ENCODE measurements at places on chromosomes 3 and 15.
A peak's percentile ranks its signal among the peaks of the same experiment; 100 is the strongest.

DNA sequence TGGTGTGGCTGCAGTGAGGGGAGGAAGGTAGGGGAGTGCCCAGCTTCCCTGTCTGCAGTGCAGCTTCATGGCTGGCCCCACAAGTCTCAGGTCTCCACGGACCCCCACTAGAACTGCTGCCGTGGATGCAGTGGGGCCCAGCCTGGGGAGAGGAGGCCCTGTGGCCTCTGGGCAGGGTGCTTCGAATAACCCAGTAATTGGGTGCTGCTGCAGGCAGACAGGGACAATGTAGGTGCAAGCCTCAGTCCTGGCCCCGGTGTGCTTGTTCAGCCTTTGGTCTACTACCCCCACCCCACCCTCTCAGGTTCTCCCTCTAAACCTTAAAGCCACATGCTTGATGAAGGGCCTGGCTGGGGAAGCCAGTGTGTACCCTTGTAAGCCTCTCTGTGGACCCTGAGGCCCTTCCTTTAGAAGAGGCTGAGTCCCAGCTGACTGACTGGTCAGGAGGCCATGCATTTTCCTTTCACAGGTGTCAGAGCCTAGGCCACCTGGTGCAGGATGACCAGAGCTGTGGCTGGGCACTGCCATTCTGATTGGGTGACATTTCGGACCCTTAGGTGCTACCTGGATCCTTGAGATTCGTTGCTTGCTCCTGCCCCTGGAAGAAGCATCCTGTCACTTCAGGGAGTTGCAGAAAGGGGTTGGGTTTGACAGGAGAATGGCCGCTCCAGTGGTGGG lies 21.1 kb upstream of the EXOG start:
- no peak for DNase-seq

DNA sequence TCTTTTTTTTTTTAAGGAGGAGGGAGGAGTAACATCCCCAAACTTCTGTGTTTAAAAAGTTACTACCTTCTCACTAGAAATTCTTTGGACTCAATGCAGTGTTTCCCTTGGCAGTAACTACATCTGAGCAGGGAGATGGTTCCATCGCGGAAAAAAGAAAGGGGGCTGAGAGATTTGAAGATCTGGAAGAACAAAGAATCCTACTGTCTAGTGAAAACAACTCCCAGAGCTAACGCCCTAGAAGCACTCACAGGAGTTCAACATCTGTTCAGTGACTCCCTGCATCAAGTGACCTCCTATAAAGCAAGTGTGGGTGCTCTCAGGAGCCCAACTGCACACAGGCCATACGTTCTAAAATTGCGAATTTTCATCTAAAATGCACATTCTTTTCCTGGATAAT lies 66.8 kb upstream of the PXYLP1 start:
- no peak for DNase-seq

- no peak for DNase-seq
Measured at GRCh38 chr3:127464642-127465041, 125.9 kb downstream of the TPRA1 start.

DNA sequence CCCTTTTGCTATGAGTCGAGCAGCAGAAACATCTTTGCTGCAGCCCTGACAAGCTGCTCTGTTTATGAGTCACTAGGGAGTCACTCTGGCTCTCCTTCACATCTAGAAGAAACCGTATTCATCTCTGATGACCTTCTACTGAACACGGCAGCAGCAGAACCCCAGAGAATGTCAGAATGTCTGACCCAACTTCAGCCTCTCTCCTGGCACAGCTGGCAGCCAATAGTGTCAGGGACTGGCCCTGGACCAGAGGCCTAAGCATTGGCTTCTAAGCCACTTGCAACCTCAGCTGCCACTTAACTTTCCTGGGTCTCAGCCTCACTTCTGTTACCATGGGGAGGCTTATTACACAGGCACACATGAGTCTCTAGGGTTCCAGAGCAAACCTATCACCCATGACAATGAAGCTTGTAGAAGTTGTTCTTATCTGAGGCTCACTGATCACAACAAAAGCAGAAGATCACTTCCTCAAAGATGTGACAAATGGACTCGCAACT lies 184.1 kb upstream of the TLE3 start:
- no peak for DNase-seq

- DNase-seq: no peak
Measured at GRCh38 chr3:38226273-38226672, 39.3 kb upstream of the SLC22A13 start.

DNA sequence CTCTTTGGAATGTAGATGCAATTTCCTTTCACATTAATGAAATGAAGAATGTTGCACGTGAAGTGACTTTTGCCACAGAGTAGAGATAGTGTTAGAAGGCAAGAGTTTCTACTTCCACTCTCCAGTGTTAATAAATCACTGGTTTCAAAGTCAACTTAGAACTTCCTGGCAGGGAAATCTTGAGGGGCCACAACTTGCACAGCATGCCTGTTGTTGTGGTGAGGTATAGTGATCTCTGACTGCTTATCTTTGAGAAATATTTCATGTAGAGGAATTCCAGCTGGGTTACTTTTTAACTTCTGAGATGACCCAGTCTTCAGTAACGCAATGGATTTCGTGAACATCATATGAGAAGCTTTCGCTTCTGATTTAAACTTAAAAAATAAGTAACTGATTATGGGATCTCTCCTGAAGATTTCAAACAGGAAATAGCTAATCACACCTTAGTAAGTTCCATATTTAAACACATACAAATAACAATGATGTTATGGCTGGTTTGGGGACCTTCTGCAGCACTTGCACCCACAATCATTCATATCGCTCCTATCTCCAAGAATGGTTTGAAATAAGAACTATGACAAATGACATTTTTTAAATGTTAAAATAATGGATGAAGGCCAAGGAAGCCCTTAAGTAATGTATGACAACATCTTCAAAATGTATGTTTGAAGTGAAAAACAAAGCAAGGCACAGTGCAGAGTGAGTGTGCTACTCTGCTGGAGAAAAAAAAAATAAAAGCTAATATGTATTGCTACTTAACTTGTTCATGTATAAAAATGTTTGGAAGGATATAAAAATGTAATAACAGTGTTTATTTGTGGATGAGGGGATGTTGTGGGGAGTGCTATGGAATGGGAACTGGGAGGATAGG lies 726.5 kb upstream of the NECTIN3 start:
- DNase-seq: no peak

GRCh38 chr3:134430950-134431445 lies 54.8 kb downstream of the ANAPC13 start:
- DNase-seq: peak; percentile 38

- DNase-seq: no peak
Measured at GRCh38 chr15:51853998-51854397, 24.5 kb downstream of the TMOD3 start.

DNA sequence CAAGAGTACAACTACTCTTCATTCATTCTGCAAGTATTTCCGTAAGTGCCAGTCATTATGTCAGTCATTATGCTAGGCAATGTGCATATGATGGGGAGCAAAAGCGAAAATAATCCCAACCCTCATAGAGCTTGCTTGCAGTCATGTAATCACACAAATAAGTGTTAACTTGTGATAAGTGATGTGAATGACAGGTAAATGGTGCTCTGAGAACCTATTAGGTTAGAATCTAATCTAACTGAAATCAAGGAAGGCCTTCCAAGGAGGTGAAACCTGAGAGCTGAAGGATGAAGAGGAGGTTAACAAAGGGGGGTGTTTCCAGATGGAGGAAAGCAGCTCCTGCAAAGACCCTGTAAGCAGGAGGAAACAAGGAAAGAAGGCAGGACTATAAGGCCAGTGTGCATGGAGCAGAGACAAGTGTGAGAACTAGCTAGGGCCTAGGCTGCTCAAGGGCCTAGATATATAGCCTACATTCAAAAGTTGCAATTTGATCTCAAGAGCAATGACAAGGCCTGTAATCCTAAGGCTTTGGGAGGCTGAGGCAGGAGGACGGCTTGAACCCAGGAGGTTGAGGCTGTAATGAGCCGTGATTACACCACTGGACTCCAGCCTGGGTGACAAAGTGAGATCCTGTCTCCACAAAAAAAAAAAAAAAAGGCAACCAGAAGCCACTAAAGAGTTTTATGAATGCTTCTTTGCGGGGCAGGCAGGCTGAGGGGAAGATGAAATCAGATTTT lies 5.3 kb downstream of the PTPN9 start:
- no peak for DNase-seq

DNA sequence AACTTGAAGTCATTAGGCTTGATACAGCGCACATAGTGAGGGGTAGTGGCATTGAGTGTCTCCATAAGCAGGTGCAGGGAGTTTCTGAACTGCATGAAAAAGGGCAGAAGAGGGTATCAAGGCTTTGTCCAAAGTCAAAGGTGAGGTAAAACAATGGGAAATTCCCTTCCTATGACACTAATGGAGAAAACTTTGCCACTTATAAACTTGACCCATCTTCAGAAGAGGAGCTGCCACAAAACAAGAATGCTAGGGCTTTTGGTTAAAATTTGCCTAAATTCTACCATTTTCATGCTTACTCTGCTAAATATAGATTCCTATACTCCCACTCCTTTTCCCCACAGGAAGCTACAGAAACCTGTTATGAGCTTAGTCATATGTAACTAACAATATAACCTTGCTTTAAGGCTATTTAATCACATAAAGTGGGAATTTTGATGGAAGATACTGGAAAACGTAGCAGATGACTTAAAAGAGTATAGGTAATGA lies 87.5 kb upstream of the MYO5C start:
- no peak for DNase-seq

DNA sequence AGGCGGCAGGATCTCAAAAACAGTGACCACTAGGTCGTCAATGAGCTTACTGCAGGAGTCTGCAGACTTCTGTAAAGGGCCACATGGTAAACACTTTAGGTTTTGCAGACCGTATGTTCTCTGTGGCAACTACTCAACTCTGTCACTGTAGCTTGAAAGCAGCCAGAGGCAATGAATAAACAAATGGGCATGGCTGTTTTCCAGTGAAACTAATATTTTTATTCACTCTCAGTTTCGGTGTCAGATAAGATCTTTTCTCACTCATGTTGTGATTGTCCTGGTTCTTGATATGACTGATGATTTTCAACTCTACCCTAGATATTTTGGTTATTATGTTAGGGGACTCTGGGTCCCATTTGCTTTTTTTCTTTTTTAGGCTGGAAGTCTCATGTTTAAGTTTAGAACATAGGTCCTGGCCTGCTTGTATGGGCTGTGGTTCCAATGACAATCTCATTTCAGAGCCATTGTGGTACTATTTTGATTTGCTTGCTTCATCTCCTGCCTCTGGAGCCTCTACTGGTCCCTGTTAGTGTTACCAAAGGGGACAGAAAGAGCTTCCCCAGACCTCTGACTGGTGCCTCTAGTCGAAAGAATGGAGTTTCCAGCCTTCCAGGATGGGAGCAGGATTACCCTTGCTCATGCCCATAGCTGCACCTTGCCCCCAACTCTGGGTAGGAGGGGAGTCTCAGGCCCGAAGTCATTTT lies 222.0 kb downstream of the STT3B start:
- no peak for DNase-seq

DNA sequence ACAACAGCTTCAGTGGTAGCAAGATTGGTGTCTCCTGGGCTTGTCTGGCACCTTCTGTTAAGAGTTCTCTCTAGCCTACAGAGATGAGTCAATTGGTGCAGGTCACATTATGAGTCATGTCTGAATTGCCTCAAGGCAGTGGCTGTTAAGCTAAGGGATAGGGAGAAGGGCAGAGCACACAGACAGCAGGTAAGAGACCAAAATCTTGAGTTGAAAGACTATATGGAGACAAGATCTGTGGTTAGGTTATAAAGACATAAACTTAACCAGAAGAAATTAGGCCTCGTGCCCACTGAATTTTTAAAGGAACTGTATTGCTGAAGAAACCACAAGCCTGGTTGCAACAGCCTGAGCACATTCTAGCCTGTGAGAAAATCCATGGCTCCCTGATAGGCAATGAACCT lies 19.2 kb upstream of the KPNA1 start:
- no peak for DNase-seq

DNA sequence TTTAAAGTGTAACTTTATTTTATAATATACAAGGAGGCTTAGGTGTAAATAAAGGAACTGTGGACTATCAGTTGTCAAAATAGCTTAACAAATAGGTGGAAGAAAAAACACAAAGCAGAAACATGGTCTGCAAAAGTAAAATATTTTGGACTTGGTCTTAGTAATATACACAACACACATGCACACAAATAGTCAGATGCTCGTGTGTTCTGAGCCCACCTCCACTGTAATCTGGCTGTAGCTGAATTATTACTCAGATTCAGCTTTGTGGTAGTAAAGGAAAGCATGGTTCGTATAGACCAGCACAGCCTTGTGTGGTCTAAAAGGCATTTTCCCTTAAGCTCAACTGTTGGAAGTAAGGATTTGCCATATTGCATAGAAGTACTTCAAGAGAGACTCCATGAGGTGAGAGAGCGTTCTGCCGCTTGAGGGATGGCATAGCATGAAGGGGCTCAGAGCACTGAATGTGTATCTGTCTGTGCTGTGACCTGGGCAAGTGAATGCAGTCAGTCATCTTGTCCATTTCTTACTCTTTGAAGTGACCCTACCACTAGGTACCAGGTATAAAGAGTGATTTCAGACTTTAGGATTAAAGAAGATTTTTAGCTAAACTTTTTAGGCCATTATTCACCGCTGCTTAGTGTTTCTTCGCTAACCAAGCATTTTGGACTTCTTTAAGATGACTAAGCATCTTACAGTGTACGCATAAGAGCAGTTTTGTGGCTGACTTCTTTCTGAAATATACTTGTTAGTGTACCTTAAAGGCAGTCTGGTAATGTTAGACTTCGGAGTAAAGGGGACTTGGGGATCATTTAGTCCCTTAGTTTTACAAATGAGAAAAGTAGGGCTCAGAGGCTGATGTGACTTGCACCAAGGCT lies 15.2 kb downstream of the TPM1 start:
- no peak for DNase-seq

- DNase-seq: no peak
Measured at GRCh38 chr15:31852933-31853799, 177.1 kb upstream of the CHRNA7 start.

Data from SHP77 treated with DMSO at 0.1 percent for 48 hours (cell line).